ENCODE measurements at places on chromosomes 4 and X.

- peak; percentile 35 for DNase-seq
Observed at GRCh38 chr4:168655182-168655581, 158.3 kb downstream of the PALLD start.

- no peak for DNase-seq
Observed at GRCh38 chr4:188552741-188553275, 413.6 kb downstream of the TRIML1 start.

DNA sequence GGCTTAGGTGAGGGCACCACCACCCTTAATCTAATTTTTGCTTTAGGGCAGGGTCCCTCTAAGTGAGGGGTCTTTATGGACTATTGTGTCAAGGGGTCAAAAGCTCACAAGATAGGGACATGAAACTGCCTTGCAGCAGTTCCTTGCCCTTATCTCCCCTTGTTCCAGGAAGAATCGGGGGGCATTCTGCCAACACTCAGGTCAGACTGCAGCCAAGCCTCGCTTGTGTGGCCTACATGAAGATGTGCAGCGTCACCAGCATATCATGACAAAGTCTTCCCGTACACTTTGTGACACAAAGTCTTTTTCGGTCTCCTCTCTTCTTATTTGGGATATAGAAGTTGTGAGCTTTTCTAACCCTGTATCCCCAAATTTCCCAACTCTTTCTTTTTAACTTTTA lies 17.5 kb upstream of the USP9X start:
- DNase-seq, result no peak

- no peak for DNase-seq
Observed at GRCh38 chrX:130083107-130083490, 27.2 kb downstream of the ELF4 start.

GRCh38 chr4:94472056-94472826 lies 20.5 kb downstream of the PDLIM5 start:
- peak; percentile 43 for DNase-seq

DNA sequence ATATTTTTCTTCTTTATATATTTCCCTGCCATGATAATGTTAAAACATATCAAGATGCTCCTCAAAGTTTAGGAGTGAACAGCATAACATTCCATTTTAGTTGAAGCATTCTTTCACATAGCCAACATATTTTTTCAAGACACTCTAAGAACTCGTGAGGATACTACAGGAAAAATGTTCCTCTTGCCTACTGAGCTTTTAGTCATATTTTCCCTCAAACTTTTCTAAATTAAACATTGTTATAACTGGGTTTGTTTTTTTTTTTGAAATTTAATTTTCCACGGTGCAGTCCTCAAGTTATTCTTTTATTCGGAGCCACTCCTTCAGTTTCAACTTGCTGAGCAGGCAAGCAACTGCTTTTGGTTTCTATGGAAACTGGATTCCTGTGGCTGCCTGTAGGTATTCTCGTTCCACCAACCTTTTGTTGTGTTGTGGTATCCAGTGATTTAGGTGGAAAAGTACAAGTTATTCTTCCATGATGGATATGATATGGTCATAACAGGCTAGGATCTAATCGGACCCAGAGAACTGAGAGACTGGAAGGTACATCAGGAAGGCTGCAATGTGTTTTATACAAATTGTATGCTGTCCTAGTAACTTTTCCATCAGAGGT lies 248.0 kb downstream of the TRIML1 start:
- peak; percentile 83 for DNase-seq
